ENCODE measurements at places on chromosomes 3 and 15. TPM values are rescaled to one million over a fixed set of nuclear protein-coding genes. Genes with fewer than 3 reads are reported as not detected.

Gene PCLAF
- total RNA-seq = 107 TPM

Gene ZNF660
- 2.5 TPM for total RNA-seq

Gene C3orf62
- 0.92 TPM for total RNA-seq

Gene MST1R
- total RNA-seq = 5.6 TPM

Gene CD200
- 3.9 TPM for total RNA-seq

Gene PPP4R2
- total RNA-seq = 33.0 TPM

Gene RTP3
- not detected for total RNA-seq

Gene TRAK1
- 23.8 TPM for total RNA-seq

Gene FETUB
- total RNA-seq = 0.36 TPM

Gene CCR4
- total RNA-seq = not detected

DNA sequence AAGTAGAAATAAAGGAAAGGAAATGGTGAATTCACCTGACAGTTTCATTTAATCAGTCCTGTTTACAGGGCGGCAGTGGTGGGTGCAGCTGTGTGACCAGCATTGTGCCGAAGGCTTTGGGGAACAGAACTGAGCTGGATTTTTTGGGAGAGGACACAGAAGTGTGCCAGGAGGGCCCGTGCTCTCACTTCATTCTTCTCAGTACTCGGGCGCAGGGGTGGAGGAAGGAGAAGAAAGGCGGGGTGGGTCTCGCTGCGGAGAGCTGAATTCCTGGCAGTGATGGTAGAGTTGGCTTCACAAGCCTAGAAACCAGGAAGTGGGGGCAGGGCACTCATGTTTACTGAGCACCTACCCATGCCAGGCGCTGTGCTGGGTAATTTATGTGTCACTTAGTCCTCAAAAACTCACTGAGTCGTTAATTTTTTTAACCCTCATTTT lies 64.6 kb downstream of the CRTC3 start:
- peak; percentile 20 for DNase-seq

GRCh38 chr3:39540162-39540921 lies 72.9 kb downstream of the MOBP start:
- DNase-seq = no peak

GRCh38 chr3:163655021-163655420 lies 1423.3 kb downstream of the SI start:
- DNase-seq = no peak

DNA sequence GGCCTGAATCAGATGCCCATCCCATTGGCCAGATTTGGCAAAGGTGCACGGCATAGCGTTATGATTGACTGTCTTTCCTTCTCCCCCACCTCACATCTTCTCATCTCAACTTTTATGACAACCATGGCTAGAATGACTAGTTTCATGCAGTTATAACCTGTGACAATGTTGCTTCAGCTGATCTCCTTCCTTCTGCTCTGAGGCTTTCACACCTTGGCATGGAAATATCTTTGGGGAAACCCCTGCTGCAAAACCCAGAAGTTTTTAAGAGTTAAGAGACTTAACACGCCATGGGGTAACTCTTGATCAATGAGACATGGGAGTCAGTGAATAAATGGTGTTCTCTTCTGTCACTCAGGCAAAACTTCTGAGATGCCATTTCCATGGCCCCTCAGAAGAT lies 290.7 kb upstream of the MDFIC2 start:
- no peak for DNase-seq

GRCh38 chr3:120448756-120449155 lies 2.0 kb downstream of the FSTL1 start:
- no peak for DNase-seq

DNA sequence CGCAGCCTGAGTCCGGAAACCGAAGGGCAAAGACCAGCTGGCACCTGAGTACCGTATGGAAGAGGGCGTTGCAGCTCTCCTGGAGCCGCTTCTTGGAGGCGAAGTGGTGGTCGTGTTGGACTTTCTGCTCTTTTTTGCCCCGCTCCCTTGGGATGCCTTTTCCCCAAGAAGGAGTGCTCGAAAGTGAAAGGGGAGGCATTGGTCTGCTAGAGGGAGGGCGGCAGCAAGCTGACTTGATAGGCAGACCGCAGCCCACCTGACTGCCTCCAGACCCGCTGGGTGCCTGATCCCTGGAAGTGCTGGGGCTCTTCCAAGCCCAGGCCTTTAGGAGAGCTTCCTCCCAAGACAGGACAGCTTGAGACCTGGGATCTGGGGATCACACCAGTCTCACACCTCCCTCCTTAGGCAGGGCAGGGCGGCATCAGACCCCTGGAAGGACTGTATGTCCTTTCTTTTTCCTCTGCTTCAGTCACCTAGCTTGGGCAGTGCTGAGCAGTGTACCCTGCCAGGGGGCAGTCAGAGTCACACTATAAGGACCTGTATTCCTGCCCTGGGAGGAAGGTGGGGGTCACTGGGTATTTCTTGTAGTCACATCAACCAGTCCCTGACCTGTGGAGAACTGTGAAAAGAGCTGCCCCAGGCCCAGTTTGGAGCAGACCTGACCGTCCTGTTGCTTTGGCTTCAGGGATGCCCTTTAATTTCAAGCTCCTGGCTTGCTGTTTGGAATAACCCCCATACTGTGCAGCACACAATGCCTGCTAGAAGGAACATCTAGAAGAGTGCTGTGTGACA lies 2.1 kb downstream of the ACVR2B start:
- no peak for DNase-seq

DNA sequence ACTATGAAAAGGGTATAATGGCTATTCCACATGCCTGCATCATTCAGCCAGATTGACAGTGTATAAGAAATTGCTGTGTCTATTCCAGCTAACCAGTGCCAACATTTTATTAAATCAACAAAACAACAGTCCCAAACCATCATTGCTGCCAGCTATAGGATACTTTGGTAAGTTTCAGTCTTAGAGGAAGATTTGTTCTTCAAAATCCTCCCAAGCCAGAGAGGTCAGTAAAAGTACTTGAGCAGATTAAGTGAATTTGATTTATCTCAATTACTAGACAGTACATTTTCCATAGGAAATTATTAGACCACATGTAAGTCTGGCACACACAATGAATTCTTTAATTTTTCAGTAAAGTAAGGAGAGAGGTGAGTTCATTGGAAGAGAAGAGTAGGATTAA lies 50.7 kb downstream of the TFG start:
- no peak for DNase-seq

GRCh38 chr3:46541835-46542234 lies 24.3 kb downstream of the LRRC2 start:
- no peak for DNase-seq

GRCh38 chr3:73296859-73297258 lies 235.4 kb downstream of the EBLN2 start:
- DNase-seq = no peak

DNA sequence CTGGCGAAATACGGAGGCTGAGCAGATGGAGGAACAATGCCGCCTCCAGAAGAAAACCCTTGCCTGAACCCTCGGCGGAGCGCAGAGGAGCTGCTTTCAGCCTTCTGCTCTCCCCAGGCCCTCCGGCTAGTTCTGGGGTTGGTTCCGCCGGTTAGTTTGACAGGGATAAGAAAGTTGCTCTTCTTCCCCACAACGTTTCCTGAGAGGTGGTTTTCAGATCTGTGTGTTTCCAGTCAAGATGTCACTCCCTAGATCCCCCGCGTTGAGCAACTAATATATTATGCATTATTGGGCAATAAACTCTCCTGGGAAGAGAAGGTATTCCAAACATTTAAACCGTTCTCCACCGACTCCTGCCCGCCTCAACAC lies 551 bp downstream of the NLGN1 start:
- peak; percentile 61 for DNase-seq

DNA sequence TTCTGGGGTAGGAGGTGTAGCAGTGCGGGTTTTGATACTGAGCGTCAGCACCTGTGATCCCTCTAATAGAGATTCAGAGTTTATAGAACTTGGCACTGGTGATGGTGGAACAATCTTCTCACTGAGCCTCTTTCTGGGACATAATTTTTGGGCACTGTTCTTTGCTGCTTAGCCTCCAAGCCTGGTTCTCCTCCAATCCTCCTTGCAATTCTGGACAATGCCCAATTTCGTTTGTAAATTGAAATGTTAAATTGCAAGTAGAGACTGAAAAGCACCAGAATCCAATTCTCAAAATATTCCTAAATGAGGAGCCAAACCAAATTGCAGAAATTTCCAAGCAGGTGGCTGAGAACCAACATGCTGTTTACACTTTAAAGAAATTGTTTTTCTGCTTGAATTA lies 149.8 kb upstream of the ABI3BP start:
- no peak for DNase-seq

DNA sequence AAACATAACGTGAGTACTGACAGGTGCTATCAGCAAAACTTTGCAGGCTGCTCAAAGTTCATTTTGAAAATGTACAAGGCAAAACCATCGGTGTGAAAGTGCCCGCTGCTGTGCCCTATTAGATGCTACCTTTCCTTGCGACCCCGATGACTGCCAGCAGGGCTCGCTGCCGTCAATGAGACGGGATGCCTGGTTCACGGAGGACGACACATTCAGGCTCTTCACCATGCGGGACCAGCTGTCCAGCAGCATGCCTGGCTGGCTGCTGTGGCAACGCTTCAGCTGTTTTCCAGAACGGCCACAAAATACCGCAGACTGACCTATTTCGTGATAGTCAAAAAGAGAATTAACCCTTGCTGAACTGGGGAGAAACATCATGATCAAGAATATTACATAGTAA lies 92.7 kb upstream of the OCA2 start:
- peak; percentile 49 for DNase-seq

GRCh38 chr3:58776231-58776630 lies 109.7 kb upstream of the FAM3D start:
- DNase-seq = no peak

GRCh38 chr15:96762566-96762965 lies 432.1 kb downstream of the NR2F2 start:
- no peak for DNase-seq

DNA sequence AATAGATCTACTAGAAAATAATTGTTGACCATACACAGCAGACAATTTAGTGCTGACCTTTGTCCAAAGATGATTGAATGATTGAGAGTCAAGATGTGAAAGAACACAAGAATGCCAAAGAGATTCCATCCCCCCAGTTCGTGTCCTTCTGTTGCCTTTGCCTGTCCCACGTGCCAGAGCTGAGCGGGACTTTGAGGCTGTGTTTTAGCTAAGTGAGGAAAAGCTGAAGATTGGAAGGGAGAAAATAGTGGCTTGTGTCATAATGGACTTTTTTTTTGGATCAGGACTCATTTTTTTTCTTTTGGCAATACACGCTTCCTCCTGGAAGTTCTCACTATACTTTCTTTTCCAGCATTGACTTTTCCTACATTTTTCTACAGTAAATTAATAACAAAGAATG lies 206.6 kb upstream of the MDFIC2 start:
- no peak for DNase-seq

GRCh38 chr3:164550857-164551256 lies 527.4 kb downstream of the SI start:
- DNase-seq = no peak

GRCh38 chr3:106813742-106814141 lies 563.5 kb upstream of the CCDC54 start:
- no peak for DNase-seq

DNA sequence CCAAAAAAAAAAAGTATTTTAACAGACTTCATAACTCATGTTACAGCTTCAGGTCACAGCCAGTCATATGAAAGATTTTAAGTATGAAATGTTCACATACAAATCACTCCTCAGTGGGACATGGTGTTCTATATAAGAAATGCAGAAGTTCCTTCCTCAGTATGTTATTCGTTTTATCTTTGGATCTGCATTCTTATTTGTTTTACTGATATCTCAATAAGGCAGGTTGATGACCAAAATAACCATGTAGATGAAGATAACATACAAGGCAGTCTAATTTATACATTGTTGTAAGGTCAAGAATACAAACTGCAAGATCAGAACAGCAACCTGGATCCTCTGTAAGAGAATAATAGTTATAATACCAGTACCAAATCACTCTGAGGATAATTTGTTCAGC lies 75.6 kb downstream of the CHAC1 start:
- no peak for DNase-seq

DNA sequence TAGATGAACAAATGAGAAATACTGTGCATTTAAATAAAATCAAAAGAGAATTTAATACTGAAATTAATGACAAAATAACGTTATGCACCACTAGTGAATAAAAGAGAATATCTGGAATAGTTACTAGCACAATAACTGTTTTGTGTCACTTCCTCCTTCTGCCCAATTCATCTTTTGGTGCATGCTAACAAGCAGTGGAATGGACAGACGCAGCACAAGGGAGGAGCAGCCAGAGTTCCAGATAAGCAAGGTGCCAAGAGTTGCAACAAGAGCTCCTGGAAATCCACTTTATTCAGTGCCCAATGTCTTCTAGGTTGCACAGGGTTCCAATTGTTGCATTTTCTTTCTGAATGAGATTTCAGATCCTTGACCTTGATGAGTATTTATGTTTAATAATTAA lies 66.5 kb upstream of the PLXND1 start:
- DNase-seq = no peak

GRCh38 chr3:71978150-71978721 lies 193.3 kb upstream of the PROK2 start:
- no peak for DNase-seq

DNA sequence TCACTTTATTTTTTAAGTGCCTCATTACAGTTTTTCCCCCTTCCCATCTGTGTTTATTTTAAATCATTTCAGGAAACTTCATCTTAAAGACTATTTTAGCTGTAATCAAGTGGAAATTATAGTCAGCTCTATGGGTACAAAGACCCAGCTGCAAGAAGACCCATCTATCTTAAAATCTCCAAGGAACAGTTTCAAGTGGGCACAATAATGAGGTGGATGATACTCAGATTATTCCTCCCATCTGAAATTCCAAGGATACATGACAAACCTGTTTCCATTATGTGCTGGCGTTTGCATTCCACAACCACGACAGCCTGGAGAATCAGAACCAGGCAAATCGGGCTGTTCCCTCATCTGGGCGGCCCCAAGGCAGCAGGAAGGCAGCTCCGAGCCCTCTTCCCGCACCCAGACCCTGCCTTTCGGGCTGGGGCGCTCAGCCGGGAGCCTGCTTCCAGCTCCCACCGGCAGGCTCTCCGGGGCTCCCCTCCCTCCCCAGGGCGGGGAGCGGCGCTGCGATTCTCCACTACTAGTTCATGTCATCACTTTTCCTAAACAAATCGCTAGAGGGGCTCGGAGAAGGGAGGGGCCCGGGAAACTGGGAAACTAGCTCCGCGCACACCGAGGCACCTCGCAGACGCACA lies at the start of gene MGLL:
TSS of gene MGLL (minus strand) at position 475 of the 641 bp plus-strand sequence. CDS start at position 278, 197 bp downstream.
- DNase-seq = no peak

DNA sequence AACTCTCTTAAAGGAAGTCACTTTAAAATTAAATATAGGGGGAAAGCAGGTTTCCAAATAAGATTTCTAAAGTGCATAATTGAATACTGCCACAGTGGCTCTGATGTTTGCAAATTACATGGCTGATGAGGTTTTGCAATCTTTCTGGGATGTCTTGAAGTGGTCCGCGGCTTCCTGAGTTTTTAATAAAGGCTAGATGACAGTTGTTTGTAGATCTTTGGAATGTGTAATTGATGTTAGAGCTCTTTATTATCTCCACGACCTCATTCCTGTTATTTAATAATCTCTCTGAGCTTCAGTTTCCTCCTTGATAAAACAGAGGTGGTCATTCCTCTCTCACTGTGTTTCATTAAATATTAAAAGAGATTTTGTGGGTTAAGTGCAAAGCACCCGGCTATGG lies 27.0 kb upstream of the CEMIP start:
- DNase-seq = no peak

- no peak for DNase-seq
Measured at GRCh38 chr15:43370310-43370974, 401 bp downstream of the ZSCAN29 start.

- no peak for DNase-seq
Measured at GRCh38 chr3:29802057-29802456, 521.2 kb downstream of the RBMS3 start.

All from epithelial cell of proximal tubule (primary cell).